ENCODE measurements at places on chromosomes 16 and 17.

- no peak for DNase-seq
Measured at GRCh38 chr17:8522577-8522976, 86.9 kb downstream of the NDEL1 start.

- DNase-seq: no peak
Measured at GRCh38 chr17:21161498-21162393, 35.0 kb downstream of the DHRS7B start.

DNA sequence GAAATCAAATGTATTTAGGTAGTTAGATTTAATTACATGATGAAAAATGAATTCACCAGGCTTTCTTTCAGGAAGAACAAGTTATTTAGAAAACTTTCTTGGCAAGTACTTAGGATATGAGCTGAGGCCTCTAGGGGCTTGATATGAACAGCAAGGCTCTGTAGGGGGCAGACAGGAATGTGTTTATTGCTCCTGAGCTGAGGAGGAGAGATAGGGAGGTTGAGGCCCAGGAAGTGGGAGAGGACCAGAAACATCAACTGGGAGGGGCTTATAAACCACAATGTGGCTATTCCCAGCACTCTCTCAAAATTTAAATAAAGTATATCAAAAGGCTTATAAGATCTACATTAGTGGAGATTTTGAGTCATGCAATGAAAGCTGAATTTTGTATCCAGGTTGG lies 154.0 kb upstream of the MAF start:
- DNase-seq: no peak

DNA sequence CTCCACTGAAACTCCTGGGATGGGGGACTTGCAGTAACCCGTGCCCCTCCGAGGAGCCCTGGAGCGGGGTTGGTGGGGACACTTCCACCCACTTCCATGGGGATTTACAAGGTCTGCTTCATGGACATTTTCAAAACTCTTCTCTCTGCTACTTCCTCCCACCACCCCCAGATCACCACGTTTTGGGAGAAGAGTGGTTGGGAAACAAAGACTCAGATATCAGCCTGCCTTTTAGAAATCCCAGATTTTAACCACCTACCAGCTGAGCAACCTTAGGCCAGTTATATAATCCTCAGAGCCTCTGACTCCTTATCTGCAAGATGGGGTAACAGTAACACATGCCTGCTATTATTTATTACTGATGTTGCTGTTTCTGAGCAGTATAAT lies 184.8 kb downstream of the CCDC182 start:
- DNase-seq: no peak

DNA sequence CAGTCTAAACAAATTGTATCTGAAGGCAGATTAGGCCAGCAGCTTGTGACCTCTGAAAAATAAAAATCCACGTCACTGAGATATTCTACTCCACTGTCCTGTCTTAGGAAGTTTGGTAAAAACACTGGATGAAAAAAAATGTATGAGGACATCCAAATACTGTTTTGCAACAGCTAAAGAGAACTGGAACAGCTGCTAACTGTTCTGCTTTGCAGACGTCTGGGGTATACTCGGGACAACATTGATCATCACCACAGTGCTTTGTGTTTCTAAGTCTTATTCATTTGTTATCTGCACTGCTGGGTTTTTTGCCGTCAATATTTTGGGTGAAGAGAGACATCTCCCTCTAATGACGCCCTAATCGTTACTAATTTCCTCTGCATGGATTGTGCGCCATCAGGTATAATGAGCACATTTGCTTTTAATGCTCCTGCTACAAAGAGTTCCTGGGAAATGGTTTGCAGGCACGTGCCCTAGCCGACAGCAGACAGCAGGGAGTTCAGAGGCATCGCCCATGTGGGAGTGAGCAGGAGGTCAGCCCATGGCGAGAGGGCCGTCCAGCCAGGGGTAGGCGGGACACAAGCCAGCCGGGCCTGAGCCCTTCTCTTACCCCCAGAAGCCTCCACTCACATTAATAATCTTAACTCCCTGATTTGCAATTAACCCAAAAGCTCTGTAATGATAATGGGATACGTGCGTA lies 87.0 kb downstream of the CBLN1 start:
- no peak for DNase-seq

GRCh38 chr16:4298761-4299522 lies 16.9 kb upstream of the GLIS2 start:
- DNase-seq: no peak

DNA sequence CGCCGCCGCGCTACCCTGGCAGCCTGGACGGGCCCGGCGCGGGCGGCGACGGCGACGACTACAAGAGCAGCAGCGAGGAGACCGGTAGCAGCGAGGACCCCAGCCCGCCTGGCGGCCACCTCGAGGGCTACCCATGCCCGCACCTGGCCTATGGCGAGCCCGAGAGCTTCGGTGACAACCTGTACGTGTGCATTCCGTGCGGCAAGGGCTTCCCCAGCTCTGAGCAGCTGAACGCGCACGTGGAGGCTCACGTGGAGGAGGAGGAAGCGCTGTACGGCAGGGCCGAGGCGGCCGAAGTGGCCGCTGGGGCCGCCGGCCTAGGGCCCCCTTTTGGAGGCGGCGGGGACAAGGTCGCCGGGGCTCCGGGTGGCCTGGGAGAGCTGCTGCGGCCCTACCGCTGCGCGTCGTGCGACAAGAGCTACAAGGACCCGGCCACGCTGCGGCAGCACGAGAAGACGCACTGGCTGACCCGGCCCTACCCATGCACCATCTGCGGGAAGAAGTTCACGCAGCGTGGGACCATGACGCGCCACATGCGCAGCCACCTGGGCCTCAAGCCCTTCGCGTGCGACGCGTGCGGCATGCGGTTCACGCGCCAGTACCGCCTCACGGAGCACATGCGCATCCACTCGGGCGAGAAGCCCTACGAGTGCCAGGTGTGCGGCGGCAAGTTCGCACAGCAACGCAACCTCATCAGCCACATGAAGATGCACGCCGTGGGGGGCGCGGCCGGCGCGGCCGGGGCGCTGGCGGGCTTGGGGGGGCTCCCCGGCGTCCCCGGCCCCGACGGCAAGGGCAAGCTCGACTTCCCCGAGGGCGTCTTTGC lies 3.1 kb downstream of the HIC1 start:
- DNase-seq: no peak

- DNase-seq: no peak
Measured at GRCh38 chr17:60094754-60095153, 16.0 kb upstream of the HEATR6 start.

DNA sequence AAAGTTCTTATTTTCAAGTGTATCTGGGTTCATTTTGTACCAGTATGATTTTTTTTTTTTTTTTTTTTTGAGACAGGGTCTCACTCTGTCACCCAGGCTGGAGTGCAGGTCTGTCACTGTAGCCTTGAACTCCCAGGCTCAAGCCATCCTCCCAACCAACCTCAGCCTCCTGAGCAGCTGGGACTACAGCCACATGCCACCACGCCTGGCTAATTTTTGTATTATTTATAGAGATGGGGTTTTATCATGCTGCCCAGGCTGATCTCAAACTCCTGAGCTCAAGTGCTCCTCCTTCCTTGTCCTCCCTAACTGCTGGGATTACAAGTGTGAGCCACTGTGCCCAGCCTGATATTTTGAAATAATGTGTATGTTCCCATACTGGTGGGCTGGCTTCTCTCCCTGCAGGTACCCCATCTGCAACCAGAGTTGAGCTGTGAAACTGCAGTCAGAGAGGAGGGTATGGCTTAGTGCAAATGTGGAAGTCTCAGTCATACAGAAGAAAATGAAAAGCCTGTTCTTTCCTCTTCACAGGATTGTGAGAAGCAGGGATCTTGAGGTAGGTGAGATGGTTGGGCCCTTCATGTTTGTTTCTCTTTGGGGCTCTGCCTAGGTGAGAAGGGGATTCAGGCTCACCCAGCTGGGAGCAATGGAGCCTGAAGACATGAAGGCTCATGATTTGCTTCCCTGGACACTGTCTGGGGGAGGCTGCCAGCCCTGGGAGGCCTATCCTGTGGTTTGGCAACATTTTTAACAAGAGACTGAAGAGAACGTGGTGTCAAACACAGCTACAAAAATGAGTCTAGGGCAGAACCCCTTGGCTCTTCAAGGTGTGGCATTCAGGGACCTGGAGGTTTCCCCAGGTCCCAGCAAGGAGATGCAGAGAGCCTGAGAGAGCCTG lies 41.3 kb upstream of the SIAH1 start:
- DNase-seq: no peak

DNA sequence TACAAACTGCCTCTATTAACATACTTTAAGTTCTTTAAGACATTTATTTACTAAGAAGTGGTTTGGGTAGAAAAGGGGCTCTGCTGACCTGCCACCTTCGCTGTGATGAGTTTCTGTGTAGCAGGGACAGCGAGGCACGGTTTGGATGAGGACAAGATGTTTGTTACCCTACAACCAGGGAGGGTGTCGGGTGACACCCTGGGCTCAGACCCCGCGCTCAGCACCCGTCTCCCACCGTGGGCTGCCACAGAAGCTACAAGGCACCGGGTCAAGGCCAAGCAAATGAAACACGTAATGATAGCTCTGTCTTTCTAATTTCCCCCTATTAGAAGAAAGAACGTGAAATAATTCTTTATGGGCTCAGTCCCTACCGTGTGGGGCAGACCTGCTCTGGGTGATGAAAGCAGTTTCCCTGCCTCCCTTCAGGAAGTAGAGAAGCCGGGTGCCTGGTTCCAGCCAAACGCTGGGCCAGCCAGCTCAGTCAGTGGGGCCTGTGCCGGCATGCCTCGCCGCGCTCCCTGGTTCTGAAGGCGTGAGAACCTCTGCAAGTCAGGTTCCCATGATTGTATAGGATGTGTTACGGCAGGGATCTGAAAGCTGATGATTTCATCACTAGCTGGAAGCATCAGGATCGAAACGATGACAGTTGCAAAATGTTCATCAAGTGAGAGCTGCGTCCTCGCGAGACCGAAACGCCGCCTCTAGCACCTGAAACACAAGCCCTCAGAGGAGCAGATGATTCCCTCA lies 3.9 kb downstream of the ZNF750 start:
- no peak for DNase-seq

GRCh38 chr16:76705892-76706291 lies 428.7 kb downstream of the CNTNAP4 start:
- DNase-seq: no peak

DNA sequence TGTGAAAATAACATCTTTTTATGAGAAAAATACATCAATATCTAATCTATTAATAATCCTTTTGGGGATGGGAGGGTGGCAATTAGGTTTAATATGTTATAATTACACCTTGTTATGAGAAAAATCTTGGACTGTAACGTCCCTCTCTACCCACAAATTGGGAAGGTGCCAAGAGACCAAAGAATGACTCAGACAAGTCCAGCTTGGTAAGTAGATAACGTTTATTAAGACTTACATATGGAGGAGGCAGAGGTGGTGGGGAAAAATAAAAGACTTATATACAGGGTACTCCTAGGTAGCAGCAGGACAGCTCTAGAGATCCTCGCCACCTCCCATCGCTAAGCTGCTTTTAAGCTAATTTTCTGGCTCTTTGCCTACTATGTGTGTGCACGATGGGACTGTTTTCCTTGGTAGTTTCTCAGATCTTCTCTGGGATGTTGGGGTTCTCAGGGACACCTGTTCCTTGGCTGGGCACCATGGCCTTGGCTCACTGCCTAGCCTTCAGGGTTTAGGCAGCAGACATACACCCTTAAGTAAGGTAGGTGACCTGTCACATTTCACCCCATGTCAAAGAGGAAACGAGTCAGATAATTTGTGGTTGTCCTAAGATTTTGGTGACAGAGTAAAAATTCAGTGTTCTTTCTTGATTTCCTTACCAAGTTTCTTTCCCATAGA lies 31.5 kb downstream of the RBL2 start:
- DNase-seq: no peak

DNA sequence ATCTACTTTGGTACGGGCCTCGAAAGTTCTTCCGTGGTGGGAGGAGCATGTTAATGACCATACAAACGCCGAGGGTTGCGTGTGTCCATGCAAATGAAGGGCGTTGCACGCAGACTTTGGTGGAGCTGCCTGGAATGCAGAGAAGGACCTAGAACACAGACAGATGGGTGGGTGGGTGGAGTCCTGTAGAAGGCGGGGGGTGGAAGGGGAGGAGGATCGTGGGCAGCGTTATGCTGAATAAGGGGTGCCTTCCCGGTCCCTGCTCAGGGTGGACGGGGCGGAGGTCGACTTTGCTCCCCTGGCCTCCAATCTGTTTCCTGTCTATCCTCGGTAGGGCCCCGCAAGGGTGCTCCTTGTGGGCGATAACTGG lies 795 bp upstream of the PAQR4 start:
- DNase-seq: no peak

DNA sequence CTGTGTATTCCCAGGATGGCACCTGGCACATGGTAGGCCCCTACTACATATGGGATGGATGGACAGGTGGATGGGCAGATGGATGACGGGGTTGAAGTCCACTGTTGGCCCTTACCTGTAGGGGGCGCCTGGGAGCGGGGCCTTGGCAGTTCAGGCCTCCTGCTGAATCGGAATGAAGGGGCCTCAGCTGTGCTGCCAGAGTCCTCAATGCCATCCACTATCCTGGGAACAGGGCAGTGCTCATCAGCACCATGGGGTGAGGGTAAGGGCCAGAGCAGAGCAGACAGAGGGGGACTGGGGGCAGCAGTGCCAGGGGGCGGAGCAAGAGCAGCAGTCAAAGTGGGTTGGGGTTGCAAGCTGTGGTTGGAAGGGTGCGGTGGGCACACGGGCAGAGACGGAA lies 8.3 kb upstream of the RAB5C start:
- no peak for DNase-seq

- no peak for DNase-seq
Measured at GRCh38 chr17:82283208-82283749, 9.8 kb upstream of the CSNK1D start.

- DNase-seq: no peak
Measured at GRCh38 chr17:14866266-14866665, 398.9 kb downstream of the PMP22 start.

- DNase-seq: no peak
Measured at GRCh38 chr16:53664724-53665345, 38.8 kb downstream of the RPGRIP1L start.

- DNase-seq: no peak
Measured at GRCh38 chr17:16878084-16878483, 93.8 kb downstream of the TNFRSF13B start.

DNA sequence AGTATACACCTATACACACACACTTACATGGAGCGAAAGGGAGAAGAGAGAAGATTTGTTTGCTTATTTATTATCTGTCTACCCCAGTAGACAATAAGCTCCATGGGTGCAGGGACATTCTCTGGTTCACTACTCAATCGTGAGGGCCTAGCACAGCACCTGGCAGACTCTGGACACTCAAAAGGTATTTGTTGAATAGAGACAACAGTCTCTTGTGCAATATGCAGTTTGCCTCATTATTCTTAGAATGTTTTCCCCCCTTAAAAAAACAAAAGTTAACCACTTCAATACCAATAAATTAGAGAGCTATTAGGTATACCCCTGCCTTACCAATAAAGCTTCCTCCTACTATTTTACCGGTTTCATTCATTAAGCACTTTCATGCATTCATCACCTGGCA lies 2.0 kb downstream of the AKAP10 start:
- DNase-seq: no peak

GRCh38 chr17:78647032-78647431 lies 69.8 kb upstream of the DNAH17 start:
- DNase-seq: no peak

DNA sequence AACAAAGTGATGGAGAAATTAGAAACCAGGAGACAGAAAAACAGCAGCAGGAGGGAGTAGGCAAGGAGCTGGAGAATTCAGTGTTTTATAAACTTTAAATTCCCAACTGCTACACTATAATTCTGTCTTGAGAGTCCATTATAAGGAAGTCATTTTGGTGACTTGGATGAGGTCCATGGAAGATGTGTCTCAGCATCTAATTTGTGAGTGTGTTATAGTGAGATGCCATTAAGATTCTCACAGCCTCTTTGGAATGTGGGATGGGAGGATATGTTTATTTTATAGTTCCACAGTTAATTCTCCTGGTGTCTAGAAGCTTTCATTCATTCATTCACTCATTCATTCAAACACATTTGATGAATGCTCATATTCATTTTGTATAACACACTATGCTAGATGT lies 206.0 kb upstream of the MYOCD start:
- no peak for DNase-seq
